DMS 273 treated with DMSO at 0.1 percent for 48 hours (cell line): ENCODE measurements at places on chromosomes 4 and X.

DNA sequence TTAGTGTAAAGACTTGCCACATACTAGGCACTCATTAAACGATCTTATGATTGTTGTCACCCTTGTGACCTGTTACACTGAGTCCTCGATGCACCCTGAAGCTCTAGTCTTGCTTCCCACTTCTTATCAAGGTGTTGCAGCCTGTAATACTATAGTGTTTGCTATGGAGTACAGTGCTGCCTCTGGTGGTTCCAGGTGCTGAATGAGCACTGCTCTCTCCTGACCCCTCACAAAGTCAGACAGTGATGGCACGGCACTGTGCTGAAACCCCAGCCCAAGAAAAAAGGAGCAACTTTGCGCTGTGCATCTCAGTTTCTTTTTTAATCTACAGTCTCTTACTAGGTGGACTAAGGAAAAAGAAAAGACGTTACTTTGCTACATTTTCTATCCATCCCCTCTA lies 106.3 kb downstream of the GC start:
- DNase-seq: no peak

- DNase-seq: no peak
Measured at GRCh38 chr4:105840426-105841174, 54.7 kb upstream of the NPNT start.

- DNase-seq: no peak
Measured at GRCh38 chrX:118047446-118048186, 69.0 kb downstream of the KLHL13 start.

GRCh38 chr4:147096667-147097604 lies 151.3 kb upstream of the TTC29 start:
- no peak for DNase-seq

DNA sequence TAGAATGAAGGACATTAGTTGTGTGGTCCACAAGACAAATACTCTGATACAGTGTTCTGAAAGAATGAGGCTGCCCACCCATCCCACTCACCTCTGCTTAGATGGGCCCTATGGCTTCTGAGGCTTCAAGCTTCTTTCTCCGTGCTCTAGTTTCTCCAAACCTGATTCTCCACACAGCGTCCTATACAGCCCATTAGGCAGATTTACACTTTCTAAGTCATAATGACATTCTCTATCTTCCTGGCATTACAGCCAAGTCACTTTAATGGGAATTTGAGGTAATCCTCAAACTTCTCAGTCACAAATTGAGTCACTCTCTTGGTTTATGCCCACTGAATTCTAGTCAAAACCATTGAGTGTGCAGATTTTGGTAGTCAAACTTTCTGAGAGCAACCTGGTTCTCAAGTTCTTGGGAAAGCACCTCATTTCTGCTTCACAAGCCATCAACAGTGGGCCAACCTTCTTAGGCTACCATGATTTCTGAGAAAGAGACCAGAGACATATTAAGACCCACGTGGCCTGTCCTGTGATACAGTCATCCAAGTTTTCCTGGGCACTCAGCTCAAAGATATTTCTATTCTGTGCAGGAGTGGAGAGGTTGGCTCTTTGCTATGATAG lies 6.2 kb upstream of the SETD7 start:
- DNase-seq: no peak

GRCh38 chr4:26542991-26543390 lies 40.9 kb upstream of the TBC1D19 start:
- no peak for DNase-seq

DNA sequence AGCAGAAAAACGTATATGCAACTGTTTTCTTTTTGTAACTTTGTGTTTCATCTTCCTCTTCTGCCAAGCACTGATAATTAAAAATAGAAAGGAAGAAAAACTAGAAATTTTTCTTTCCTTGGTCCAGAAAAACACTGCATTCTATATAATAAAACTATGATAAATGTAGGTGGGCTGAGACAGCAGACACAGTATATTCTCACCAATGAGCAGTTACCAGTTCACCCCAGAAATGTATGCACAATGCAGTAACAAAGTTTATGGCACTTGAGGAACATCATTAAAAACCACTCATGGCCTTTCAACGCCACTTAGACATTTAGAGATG lies 79.4 kb downstream of the FAT1 start:
- DNase-seq: no peak

GRCh38 chrX:131626681-131627296 lies 82.9 kb downstream of the OR13H1 start:
- no peak for DNase-seq

DNA sequence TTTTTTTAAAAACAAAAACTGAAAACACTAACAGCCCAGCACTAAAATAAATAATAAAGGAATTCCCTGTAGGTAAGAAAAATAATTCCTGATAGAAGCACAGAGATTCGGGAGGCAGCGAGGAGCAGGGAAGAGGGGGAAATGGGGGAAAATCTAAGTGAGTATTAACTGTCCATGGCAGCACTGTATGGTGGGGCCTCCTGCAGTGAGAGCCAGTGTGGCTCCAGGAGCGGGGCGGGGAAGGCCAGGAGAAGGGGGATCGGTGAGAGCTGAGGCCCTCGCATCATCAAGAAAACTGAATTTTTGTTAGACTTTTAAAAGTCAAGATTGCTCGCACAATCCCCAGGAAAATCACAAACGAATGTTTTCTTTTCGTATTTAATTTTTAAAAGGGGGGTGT lies 14.1 kb downstream of the RNF212 start:
- no peak for DNase-seq

DNA sequence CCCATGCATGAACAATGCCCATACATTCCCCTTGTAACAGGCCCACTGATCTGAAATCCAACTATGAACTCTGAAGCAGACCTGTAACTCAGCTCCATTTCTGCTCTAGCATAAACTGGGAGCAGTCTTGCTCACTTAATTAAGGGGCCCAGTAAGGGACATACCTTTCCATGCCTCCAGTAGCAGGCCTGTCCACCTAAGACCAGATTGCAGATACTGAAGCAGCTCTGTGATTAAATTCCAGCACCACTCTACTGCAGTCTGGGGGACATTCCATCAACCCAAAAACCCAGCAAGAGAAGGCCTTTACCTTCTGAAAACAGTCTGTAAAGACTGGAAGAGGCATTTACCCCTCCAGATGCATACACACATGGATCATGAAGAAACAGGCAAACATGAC lies 162.0 kb upstream of the NEIL3 start:
- DNase-seq: no peak

GRCh38 chr4:11698033-11698432 lies 269.3 kb upstream of the HS3ST1 start:
- DNase-seq: no peak

DNA sequence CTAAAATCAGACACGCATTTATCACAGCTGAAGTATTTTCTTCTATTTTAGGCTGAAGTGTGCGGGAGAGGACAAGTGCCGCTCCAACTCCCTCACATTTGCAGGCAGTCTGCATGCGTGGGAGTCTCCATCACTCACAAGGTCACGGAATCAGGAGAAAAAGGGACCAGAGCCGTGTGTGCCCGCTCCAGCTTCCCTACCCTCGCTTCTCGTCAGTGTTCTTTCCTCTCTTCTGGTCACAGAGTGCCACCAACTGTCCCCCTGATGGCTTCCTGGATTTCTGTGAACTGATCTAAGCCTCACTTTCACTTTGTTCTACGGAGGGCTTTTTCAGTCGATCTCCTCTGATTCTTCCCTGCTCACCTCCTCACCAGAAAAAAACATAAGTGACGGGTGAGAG lies 407.4 kb upstream of the AADAT start:
- no peak for DNase-seq

DNA sequence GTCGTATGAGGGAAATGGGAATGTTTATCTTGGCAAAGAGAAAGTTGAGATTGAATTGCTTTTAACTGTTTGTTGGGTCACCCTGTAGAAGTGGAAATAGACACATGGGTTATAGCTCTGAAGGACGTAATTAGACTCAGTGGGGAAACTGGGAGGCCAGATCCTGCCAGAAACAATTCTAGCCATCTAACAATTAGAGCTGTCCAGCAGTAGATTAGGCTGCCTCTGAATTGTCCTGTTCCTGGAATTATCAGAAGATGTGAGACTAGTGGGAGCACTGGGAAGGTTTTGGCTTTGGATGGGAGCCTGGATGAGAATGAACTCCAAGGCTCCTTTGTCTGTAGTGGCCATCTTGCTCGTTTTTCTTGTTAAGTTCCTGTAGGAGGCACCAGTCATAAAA lies 61.9 kb upstream of the IGFBP7 start:
- no peak for DNase-seq

GRCh38 chr4:158873795-158874401 lies 105.1 kb downstream of the FNIP2 start:
- DNase-seq: no peak

DNA sequence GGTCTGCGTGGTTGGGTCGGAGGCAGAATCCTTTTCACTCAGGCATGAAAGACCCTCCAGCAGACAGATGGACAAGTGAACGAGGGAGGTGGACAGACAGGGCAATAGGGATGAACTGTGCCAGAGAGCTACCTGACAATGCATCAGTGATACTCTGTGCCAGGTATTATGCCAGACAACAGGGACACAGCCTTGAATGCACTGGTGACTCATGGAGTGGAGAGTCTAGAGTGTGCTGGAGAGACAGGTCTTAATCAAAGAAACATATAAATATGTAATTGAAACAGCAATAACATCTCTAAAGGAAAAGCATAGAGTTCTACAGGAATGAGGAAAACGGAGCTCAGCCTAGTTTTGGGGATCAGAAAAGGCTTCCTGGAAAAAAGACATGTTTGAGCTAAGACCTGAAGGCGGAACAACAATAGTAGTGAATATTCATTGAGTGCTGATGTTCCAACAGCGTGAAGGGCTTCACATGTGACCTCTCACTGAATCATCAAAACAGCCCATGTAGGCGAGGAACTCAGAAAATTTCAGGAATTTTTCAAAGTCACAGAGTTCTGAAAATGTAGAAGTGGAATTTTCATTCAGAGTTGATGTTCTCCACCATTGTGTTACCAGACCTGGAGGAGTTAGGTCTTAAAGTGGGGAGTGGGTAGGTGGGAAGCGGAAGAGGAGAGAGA lies 20.0 kb upstream of the FGFBP2 start:
- no peak for DNase-seq

- no peak for DNase-seq
Measured at GRCh38 chr4:73814679-73815078, 21.8 kb upstream of the CXCL6 start.

GRCh38 chr4:93532234-93532633 lies 296.3 kb upstream of the ATOH1 start:
- DNase-seq: no peak

- DNase-seq: no peak
Measured at GRCh38 chr4:88015659-88016295, 8.3 kb downstream of the PKD2 start.
